Fibroblast of skin of right biceps (primary cell): ENCODE measurements at places on chromosomes 3 and 15.

GRCh38 chr15:80162059-80162554, 9.3 kb downstream of the FAH start:
- no peak for DNase-seq

GRCh38 chr3:124174476-124174875, 182.6 kb upstream of the ROPN1 start:
- peak; percentile 17 for DNase-seq

DNA sequence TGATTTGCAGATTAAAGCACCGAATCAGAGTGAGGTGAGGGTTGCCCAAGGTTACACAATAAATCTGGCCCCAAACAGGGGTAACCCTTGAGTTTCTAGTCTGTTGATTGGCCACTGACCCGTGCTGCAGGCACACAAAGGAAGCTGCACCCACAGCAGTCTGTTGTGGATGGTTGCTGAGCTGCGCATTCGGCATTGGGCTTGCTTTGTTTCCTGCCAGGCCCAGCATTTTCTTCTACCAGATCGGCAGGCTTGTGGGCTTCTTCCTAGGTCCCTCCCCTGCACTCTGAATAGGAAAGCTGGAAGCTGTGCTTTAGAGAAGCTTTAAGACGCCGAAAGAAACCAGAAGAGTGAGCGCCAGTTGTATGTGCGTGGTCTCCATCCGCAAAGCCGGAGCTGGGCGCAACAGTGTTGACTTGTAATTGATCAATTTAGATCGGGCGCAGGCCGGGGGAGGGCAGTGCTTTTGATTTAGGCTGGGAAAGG, 12.1 kb downstream of the B3GNT5 start:
- DNase-seq, result peak; percentile 39

DNA sequence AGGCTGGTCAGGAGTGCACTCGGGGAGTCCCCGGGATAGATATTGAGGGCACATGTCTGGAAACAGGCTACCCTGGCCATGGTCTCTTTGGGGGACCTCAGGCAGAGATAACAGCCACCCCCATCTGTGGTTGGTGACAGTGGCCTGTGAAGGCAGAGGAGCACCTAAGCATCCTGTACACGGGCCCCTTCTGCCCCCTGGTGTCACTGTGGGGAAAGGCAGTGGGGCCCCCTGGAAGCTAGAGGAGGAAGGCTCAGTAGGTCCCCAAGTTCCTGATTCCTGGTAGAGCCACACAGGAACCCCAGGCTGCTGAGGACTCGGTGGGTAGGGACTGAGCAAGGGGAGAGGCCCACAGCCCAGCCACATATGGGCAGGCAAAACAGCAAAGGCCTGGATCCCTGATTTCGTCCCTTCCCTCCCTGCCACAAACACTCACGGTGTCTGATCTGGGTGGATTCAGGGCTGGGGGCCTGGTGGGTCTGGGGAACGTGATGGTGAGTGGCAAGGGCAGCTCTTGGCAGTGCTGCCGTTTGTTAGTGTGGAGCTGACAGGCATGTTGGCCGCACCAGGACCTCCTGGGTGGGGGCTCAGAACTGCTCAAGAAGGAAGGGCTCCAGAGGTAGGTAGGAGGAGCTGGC, 14.1 kb upstream of the CXCR6 start:
- peak; percentile 40 for DNase-seq

GRCh38 chr15:23483821-23484299, 36.8 kb upstream of the GOLGA6L2 start:
- no peak for DNase-seq

DNA sequence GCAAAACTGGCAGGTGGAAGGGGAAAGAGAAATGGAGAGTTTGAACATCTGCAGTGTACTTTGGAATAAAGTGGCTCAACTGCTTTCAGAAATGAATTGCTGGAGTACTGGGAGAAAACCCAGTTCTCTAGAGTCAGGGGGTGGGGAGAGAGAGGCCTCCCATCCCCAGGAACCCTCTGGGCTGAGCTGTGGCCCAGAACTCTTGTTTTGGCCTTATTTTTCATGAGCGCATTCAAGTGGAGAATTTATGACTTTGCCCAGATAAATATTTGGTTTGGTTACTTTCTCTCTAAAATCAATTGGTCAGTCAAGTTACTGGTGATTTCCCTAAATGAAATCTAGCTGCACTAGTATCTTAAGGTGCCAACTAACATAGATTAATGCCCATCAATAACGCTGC, 28.7 kb upstream of the HACD2 start:
- no peak for DNase-seq

- no peak for DNase-seq
Measured at GRCh38 chr3:122979211-122979610, 48.4 kb downstream of the SEMA5B start.

GRCh38 chr3:37779289-37780152, 82.2 kb upstream of the CTDSPL start:
- DNase-seq, result peak; percentile 76

- DNase-seq, result peak; percentile 47
Measured at GRCh38 chr3:177928172-177928873, 607.9 kb upstream of the KCNMB2 start.

DNA sequence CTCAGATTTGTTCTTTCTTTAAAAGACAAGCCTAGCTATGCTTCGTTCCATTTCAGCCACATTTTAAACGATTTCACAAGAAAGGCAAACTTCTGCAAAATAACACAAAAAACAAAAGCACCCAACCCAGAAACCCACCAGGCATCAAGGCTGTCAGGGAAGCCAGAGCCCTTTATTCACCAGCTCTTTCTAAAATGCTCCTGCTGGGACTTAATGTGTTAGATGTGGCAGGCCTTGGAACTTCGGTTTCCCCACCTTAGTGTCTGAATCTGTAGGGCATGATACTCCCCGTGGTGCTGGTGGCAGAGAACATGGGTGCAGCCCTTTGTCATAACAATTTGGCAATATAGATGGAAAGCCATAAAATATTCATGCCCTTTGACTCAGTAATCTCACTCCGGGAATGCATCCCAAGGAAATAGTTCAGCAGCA, 56.8 kb upstream of the LCTL start:
- DNase-seq, result peak; percentile 19

GRCh38 chr3:95044101-95044500, 981.2 kb downstream of the NSUN3 start:
- no peak for DNase-seq

GRCh38 chr15:88981244-88982215, 68.4 kb upstream of the MFGE8 start:
- DNase-seq, result peak; percentile 42

GRCh38 chr15:47551079-47551478, 166.2 kb upstream of the SEMA6D start:
- DNase-seq, result no peak

DNA sequence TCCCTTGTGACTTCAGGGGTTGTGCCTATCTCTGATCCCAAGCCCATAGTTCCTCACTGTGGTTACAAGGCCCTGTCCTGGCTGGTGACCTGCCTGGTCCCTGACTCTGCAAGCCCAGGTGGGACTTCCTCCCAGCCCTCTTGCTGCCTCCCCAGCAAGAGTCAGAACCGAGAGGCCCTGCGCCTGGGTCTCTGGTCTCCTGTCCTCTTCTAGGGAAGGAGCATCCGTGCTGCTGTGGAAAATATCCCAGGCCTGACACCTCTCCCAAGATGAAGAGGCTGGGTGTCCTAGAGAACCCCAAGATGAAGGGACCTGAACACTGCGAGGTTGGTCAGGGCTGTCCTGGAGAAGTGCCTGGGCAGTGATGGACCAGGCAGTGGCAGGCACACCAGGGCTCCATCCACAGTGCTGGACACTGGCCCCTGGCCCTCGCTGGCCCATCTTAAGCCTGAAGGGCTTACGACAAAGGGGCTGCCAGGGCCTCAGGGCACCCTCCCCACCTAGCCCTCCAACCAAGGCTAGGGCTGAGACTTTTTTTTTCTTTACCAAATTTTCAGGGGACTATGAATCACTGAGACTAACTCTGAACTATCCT, 32.7 kb downstream of the PTH1R start:
- DNase-seq, result no peak

DNA sequence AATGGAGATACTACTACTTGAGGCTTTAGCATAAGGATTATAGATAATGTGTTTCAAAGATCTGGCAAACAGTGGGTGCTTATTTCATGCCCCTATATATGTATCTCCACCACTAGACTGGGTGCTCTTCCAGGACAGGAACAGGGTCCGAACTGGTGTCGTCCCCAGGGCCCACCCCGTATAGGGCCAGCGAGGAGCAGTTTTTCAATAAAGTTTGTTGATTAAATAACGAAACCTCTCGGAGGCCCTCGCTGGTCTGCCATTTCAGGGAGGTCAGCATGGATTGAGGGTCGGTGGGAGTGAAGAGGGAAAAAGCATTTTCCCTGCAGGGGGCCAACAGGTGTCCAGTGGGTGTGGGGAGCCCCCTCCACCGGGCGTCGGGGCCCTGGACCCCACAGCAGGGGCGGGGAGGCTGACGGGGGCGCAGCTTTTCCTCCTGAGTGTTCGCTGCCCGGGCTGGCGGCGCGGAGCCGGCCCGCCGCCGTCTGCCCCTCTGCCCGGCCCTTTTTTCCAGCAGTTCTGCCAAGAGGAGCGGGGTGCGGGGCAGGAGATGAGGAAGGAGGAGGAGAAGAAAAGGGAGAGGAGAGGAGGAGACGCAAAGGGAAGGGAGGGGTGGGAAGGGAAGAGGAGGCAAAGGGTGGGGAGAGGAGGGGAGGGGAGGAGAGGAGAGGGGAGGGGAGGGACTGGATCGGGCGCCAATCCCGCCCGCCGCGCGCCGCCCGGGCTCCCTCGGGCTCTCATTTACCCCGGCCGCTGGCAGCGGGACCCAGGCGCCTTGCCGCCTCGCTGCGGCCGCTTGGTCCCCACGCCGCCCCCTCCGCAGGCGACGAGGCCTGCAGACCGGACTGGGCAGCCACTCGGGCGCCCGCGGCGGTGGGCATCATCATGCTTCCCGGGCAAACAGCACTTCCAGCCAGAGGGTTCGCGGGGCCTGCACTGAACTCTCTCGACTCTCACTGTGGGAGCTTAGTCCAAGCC, 66.3 kb downstream of the ISG20 start:
- DNase-seq, result peak; percentile 74

DNA sequence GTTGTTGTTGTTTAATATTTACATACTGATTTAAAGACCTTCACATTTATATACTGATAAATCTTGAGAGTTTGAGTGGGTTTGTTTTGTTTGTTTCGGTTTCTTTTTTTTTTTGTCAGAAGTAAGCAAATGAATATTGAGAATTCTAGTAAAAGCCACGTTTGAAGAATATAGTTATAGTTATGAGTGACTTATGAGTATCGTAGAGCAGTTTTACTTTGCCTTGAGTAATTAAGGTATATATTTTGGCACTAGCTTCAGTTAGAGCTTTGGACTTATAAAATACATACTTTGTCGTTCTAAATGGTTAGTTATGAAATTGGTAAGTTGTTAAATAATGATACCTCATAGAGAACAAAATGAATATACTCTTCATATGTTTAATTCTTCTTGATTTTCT, 27.8 kb downstream of the ATP1B3 start:
- DNase-seq, result no peak

DNA sequence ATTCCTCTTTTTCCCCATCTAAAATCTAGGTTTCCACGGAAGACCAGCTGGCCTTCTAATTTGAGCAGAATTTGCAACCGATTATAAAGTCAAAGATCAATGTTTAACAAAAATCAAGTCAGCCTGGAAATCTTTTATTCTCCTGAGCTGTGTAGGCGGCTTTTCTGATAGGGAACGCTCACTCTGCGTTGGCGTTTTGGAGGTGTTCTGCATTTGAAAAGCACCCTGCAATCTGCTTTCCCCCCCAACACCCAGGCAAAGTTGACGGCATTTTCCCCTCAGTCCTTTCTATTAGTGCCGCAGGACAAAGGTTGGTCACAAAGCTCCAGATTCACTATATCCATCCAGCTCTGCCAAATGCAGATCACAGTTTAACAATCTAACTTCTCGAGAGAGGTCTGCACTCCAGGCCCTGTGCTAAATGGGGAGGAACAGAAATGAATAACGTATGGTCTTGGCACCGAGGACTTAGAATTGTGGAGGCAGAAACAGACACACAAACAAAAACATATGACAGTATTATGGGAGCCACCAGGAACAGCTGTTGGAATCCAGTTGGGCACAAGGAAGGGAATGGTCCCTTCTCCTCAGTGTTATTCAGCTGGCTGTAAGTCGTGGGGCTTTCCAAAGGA, 50.4 kb upstream of the LARS2 start:
- no peak for DNase-seq

- no peak for DNase-seq
Measured at GRCh38 chr15:59353994-59354416, 18.7 kb downstream of the MYO1E start.

DNA sequence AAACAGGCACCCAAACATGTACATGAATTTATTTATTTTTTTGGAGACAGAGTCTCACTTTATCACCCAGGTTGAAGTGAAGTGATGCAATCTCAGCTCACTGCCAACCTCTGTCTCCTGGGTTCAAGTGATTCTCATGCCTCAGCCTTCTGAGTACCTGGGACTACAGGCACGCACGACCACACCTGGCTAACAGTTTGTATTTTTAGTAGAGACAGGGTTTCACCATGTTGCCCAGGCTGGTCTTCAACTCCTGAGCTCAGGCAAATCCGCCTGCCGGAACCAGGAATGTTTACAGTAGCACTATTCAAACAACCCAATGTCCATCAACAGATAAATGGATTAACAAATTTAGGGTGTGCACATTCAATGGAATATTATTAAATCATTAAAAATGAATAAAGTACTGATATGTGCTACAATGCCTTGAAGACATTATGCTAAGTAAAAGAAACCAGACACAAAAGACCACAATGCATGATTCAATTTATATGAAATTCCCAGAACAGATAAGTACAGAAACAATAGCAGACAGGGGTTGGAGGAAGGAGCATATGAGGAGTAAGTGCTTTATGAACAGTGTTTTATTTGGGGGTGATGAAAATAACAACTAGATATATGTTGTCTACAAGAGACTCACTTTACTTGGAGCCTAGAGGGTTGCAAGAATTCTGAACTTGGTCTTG, 1.3 kb downstream of the LEO1 start:
- DNase-seq, result no peak

DNA sequence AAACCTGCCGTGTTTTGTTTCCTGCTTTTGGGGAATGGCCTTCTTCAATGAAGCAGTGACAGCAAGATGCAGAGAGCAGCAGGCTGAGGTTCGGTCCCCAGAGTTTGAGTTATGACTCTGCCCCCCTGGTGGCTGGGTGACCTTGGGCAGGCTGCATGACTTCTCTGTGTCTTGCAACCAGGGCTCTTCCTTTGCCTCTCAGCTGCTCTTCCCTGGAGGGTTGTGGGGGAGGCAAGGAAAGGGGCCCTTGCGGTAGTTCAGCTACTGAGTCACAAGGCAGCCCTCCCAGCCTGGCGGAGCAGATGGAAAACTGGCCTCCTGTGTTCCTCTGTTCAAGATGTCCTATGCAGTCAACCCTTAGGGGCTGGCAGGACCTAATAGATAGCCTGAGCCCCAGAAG, 17.1 kb downstream of the CTXND1 start:
- DNase-seq, result peak; percentile 23

- no peak for DNase-seq
Measured at GRCh38 chr3:144497452-144497851, 525.8 kb downstream of the DIPK2A start.
